ENCODE measurements at places on chromosomes 11 and 22.

- no peak for DNase-seq
Measured at GRCh38 chr11:23976841-23977271, 520.0 kb upstream of the LUZP2 start.

- no peak for DNase-seq
Measured at GRCh38 chr11:9745411-9746211, 81.7 kb downstream of the SWAP70 start.

DNA sequence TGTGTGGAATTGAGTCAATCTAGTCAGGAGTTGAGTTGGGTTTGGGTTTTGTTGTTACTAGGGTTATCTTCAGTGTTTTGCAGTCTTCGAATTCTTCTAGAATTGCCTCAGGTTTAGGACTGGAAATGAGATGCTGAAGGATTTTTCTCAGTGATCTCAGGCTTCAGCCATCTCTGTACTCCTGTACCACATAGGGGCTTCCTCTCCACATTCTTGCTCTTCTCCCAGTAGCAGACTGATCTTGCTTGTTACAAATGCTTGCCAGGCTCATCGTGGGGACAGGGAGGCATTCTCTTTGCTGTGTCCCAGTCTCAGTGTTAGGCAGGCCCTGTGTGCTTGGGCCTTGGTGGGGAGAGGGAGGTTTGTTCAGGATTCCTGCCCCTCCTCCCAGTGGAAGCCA lies 96.1 kb downstream of the LRRC32 start:
- DNase-seq, result no peak

DNA sequence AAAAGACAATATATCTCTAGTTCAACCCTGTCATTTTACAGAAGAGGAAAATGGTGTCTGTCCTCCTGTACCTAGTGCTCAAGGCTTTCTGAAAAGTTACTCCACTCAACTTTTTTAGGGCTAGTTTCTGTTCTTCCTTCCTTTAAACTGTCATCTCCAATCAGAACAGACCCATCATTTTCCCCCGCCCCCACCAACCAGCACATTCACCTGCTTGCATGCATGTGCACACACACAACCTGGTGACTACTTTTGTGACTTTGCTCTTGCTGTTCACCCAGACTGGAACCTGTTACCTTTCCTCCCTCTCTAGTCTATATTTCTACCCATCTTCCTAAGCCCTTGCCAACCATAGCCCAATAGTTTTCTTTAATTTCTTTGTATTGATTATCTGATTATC lies 5.6 kb downstream of the FBXO7 start:
- no peak for DNase-seq

- DNase-seq, result no peak
Measured at GRCh38 chr11:31780480-31780971, 30.6 kb downstream of the PAX6 start.

GRCh38 chr11:45610627-45611026 lies 54.8 kb downstream of the CHST1 start:
- no peak for DNase-seq

DNA sequence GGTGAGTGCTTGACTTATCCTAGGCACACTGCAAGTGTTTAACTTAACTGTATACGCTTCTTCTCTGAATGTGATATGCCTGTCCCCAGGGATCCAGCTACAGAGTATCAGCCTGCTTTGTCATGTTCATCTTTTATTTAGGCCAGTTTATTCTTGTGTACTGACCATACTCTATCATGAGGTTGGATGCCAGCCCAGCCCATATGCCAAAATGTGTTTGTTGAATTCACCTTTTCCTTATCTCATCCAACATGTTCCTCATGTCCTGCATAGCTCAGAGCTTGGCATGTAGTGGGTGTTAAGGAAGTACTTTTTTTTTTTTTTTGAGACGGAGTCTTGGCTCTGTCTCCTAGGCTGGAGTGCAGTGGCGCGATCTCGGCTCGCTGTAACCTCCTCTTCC lies 116.2 kb downstream of the NCAM1 start:
- no peak for DNase-seq

- no peak for DNase-seq
Measured at GRCh38 chr22:35910003-35910769, 118.4 kb downstream of the RBFOX2 start.

GRCh38 chr11:44226490-44226889 lies 83.4 kb downstream of the ALX4 start:
- DNase-seq, result no peak

- no peak for DNase-seq
Measured at GRCh38 chr11:130849215-130849568, 67.1 kb downstream of the SNX19 start.

GRCh38 chr11:13310443-13310842 lies 32.9 kb downstream of the BMAL1 start:
- no peak for DNase-seq

GRCh38 chr11:3642071-3642951 lies 519 bp upstream of the ART5 start:
- DNase-seq, result peak; percentile 61

GRCh38 chr11:35061516-35062440 lies 77.2 kb upstream of the CD44 start:
- DNase-seq, result no peak

DNA sequence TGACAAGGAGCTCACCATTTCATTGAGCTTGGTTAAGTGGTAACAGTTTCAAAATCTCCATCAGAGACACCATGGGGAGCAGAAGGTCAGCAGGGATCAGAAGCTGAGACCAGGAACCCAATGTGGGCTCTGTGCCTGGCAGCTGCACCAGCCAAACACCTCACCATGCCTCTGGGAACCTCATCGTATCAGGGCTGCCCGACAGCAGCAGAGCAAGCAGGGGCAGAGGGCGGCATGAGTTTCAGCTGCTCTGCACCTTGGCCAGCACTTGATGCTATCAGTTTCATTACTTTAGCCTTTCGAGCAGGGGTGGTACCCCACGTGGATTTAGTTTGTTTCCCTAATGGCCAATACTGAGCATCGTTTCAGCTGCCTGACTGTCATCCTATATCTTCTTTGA lies 77.8 kb downstream of the DGCR2 start:
- no peak for DNase-seq

Measured in stimulated activated CD8-positive, alpha-beta memory T cell treated with anti-CD3 and anti-CD28 coated beads, Interleukin-12 subunit alpha, Interleukin-12 subunit beta, amount 100 ng/mL, for 4 hours (primary cell).